Stimulated activated CD4-positive, alpha-beta T cell treated with anti-CD3 and anti-CD28 coated beads, TNF-alpha, amount 100 ng/mL, for 1 hour (primary cell): ENCODE measurements at places on chromosomes 5 and 9.

GRCh38 chr5:42306287-42306686 lies 117.0 kb upstream of the GHR start:
- no peak for DNase-seq

- no peak for DNase-seq
These were observed 32.3 kb upstream of the NPM1 start for GRCh38 chr5:171355302-171355724.

- no peak for DNase-seq
These were observed 65.2 kb downstream of the MCCC2 start for GRCh38 chr5:71652349-71652748.

DNA sequence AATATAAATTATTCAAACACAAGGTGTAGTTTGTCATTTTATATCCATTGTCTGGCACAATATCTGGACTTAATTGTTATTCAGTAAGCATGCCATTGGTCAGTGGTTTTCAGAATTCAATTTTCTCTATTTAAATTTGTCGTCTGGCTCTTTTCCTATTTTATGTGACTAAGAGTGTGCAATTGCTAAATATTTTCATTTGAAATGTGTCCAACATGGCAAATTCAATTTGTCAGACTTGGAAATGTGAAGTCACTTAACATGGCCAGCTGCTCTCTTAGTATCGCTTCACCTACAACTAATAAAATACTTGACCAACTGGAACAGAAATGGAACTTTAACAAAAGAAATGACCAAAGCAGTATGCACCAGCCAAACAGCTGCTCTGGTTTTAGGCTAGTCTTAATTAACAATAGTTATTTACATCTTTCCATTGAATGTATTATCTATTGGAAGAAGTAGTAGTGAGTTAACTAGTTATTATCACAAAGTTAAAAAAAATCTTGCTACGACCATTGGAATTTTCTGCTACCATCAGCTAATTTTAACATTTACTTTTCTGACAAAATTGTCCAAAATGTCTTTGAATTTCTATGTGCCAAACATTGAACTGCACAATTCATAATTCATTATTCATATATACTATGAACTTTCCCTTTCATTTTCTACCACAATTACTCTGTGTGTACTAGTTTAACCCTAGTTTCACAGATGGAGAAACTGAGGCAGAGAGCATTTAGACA lies 720.7 kb upstream of the FAM174A start:
- DNase-seq = no peak

DNA sequence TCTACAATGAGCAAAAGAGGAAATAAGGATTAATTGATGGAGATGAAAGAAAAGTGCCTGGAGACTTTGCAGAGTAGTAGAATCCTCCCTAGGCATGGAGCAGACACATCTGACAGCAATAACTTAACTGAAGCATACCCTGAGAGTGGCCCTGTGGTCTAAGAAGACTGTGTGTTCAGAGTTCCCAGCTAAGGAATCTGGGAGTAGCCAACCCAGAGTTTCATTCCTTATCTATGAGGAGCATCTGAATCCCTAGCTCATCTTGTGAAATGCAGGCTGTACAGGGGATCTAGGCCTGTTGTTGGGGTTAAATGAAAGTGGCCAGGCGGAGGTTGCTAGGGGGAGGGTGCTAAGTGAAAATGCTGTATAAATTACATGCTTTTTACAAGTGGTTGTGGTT lies 233.1 kb upstream of the FBXL7 start:
- DNase-seq = no peak

GRCh38 chr9:124008303-124008693 lies 3.3 kb upstream of the LHX2 start:
- no peak for DNase-seq

DNA sequence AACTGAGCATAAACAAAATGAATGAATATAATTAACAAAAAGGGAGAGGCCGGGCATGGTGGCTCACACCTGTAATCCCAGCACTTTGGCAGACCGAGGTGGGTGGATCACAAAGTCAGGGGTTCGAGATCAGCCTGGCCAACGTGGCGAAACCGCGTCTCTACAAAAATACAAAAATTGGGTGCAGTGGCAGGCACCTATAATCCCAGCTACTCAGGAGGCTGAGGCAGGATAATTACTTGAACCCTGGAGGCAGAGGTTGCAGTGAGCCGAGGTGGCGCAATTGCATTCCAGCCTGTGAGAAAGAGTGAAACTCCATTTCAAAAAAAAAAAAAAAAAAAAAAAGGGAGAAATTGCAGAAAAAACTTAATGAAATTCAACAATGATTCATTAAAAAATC lies 839.3 kb upstream of the CTNND2 start:
- no peak for DNase-seq

DNA sequence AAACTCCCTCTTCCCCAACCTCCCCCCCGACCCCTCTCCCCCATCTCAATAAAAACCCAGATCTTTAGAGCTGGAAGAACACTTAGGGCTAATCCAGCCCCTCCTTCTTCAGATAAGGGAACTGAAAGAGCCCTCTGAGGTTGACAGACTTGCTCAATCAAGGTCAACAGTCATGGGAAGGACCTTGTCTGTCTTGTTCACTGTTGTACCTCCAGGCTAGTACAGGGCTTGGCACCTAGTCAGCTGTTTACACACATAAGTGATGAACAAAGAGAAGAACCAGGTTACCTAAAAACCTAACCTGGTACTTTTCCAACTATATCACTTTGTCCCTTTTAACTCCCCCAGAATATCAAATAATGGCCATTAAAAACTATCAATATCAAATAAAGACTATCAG lies 2.4 kb downstream of the TTC39B start:
- no peak for DNase-seq

GRCh38 chr9:35903049-35903448 lies 3.0 kb upstream of the HRCT1 start:
- no peak for DNase-seq

DNA sequence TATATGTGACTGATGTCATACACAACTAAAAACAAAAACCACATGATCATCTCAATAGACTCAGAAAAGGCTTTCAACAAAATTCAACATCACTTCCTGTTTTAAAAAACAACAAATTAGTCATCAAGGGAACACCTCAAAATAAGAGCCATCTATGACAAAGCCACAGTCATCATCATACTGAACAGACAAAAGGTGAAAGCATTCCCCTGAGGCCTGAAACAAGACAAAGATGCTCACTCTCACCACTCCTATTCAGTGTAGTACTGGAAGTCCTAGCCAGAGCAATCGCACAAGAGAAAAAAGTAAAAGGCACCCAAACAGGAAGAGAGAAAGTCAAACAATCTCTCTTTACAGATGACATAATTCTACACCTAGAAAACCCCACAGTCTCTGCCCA lies 893.5 kb upstream of the EDIL3 start:
- no peak for DNase-seq

DNA sequence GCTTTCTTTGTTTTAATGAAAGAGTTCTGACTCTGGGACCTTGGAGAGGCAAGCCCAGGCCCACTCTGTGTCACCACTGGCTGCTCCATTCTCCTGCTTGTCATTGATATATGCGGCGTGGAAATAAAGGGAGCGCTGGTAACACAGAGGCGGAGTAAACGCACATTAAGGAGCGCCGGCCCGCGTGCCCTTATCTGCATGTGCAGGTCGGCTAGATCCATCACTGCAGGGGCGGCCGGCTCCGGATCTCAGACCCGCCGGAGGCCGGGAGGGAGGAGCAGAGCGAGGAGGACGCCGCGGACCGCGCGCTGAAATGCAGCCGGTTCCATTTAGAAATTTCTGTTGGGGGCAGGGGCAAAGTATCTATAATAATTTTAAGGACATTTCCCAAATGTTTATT lies 70.8 kb downstream of the MRPL36 start:
- DNase-seq = no peak

GRCh38 chr5:76791461-76791860 lies 27.4 kb upstream of the F2RL1 start:
- DNase-seq = no peak

- DNase-seq = no peak
These were observed 1.1 kb upstream of the NOTCH1 start for GRCh38 chr9:136546697-136547501.

DNA sequence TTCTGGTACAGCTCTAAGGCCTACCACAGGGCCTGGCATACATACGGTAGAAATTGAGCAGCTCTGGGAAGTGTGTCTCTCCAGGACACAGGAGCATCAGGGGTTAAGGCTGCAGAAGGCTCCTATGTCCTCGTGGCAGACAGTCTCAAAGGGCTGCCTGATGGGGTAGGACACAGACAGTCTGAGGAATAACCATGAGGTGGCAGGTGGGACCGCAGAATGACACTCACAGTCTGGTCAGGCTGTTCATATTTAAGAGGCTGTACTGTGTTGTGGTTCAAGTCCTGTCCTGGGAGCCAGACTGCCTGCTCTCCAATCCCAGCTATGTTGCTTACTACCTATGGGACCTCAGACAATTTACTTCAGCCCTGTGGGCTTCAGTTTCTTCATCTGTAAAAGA lies 217.1 kb downstream of the TRIM32 start:
- DNase-seq = no peak

DNA sequence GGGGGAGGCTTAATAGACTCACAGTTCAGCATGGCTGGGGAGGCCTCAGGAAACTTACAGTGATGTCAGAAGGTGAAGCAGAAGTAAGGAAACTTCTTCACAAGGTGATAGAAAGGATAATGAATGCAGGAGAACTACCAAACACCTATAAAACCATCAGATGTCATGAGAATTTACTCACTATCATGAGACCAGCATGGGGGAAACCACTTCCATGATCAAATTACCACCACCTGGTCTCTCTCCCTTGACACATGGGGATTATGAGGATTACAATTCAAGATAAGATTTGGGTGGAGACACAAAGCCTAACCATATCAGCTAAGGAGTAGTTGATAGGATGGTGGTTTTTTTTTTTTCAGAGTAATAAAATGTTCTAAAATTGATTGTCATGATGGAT lies 201.8 kb downstream of the CDH12 start:
- DNase-seq = no peak

DNA sequence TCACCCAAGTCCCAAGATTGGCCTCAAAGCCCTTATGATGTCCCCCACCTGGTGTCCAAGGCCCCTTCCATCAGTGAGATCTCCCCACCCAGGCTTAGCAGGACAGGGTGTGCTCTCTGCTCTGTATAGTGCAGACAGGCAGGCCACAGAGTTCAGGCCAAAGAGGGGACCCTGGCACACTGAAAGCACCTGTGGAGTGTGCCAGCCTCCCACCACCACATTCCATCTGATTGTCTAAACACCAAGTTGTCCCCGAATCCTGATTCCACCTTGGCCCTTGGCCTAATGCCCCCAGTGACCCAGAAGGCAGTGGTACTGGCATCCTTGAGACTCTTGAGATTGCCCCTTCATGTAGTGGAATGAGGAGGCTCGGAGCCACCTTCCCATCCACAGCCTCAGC lies 5.4 kb downstream of the SPINK4 start:
- DNase-seq = no peak

DNA sequence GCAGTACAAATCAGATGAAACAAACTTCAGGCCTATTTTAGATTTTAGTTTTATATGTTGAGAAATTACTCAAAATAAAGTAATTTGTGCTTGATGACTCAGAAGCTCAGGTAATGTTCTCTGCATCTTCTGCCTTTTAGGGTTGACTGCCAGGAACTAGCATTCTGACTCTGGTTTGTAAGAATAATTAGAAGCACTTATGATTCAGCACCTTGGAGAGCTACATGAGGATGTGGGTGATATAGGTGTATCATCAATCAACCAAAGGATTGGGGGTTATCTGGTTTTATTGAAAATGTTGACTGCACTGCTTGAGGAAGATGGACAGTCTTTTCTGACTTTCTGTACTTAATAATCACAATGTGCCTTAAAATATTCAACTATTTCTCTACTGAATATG lies 118.7 kb upstream of the SGCD start:
- no peak for DNase-seq

DNA sequence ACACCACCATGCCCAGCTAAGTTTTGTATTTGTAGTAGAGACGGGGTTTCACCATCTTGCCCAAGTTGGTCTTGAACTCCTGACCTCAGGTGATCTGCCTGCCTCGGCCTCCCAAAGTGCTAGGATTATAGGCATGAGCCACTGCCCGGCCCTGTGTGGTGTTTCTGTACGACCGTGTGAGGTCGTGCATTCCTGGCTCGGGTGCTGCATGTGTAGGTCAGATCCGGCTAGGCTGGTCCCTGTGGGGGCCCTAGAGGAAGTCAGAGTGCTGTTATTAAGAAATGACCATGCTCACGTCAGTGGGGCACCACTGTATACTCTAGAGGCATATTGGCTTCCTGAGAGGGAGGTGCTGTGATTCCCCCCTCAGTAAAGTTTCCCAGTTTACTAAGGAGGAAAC lies 13.7 kb downstream of the WNK2 start:
- DNase-seq = no peak

GRCh38 chr5:150641006-150641570 lies 628 bp downstream of the SYNPO start:
- DNase-seq = no peak

GRCh38 chr5:42949348-42950115 lies 90.6 kb downstream of the ANXA2R start:
- DNase-seq = peak; percentile 9
